Thoracic aorta (tissue), 2 donors: ENCODE measurements at places on chromosomes 2 and 18.

GRCh38 chr2:230225486-230225885 is at the start of gene SP140:
Gene SP140 (plus strand): TSS chr2:230225736. CDS start chr2:230225845, 109 bp downstream.
- no peak for DNase-seq

GRCh38 chr2:65465857-65466256 is 33.5 kb upstream of the SPRED2 start:
- DNase-seq = no peak

GRCh38 chr2:15565392-15565791 is 4.3 kb upstream of the NBAS start:
- no peak for DNase-seq

- DNase-seq = no peak
Observed at GRCh38 chr2:45862843-45863242, 211.4 kb downstream of the PRKCE start.

- no peak for DNase-seq
Observed at GRCh38 chr2:119823734-119824334, 64.1 kb downstream of the PTPN4 start.

- no peak for DNase-seq
Observed at GRCh38 chr2:58107803-58108710, 61.5 kb downstream of the VRK2 start.

- no peak for DNase-seq
Observed at GRCh38 chr2:234673961-234674759, 177.3 kb upstream of the ARL4C start.

- DNase-seq = no peak
Observed at GRCh38 chr2:112627060-112628040, 18.4 kb upstream of the SLC20A1 start.

GRCh38 chr2:35522450-35522849 is 833.1 kb upstream of the CRIM1 start:
- DNase-seq = no peak

DNA sequence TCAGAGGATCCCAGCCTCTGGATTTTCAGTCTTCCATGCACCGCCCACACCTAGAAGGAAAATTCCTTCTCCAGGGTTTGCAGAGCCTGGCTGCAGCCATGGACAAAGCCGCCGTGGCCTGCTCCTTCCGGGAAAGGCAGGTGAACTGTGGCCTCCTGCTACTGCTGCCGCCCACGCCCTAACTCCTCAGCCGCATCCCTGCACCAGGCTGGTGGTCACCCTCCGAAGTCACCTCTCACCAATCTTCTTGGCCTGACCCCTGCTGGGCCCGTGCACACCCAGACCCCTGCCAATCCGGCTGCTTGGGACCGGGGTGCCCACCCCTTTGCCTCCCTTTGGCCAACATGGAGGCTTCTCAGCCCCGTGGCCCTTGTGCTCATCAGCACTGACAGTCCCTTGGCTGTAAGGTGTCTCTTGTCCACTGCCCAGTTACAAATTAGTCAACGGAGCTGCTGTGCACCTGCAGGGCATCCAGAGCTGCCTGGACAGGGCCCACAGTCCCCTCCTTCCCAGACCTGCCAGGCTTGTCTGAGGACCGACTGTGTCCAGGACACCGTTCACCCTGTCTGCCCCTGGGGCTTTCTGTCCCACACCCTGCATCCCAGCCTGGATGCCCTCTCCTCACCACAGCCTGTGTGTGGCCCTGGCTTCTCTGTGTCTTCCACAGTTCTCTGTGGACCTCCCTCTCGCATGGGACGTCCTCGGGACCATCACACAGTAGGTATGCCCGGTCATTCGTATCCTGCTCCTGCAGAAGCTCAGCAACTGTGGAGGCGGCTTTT is 130.1 kb upstream of the TPO start:
- DNase-seq = no peak

DNA sequence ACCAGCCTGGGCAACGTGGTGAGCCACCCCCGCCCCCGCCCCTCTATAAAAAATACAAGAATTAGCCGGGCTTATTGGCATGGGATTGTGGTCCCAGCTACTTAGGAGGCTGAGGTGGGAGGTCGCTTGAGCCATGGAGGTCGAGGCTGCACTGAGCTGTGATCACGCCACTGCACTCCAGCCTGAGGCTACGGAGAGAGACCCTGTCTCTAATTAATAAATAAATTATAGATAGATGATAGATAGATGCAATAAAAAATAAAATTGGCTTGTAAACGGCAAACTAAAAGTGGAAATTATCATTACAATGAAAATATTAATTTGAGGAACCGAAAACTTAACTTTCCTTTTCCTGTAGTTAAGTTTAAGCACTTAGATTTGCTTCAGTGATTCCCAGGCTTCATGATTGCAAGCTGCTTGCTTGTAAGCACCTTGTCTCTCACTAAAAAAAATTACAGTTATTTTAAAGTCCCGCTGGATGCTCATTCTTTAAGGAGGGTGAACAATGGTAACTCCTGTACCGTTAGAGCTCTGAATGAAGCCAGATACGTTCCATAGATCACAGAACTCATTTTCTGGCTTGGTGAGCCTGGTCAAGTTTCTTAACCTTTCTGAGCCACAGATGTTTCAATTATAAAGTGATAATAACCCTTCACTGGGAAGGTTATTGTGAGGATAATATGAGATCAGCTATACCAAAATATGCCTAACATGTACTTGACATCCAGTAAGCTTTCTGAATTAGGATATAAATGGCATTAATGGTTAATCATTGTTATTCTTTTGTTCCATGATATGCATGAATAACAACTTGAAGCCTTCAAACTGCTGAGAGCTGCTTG is 9.3 kb upstream of the NARS1 start:
- no peak for DNase-seq

- DNase-seq = no peak
Observed at GRCh38 chr18:332721-333510, 65.1 kb upstream of the THOC1 start.

DNA sequence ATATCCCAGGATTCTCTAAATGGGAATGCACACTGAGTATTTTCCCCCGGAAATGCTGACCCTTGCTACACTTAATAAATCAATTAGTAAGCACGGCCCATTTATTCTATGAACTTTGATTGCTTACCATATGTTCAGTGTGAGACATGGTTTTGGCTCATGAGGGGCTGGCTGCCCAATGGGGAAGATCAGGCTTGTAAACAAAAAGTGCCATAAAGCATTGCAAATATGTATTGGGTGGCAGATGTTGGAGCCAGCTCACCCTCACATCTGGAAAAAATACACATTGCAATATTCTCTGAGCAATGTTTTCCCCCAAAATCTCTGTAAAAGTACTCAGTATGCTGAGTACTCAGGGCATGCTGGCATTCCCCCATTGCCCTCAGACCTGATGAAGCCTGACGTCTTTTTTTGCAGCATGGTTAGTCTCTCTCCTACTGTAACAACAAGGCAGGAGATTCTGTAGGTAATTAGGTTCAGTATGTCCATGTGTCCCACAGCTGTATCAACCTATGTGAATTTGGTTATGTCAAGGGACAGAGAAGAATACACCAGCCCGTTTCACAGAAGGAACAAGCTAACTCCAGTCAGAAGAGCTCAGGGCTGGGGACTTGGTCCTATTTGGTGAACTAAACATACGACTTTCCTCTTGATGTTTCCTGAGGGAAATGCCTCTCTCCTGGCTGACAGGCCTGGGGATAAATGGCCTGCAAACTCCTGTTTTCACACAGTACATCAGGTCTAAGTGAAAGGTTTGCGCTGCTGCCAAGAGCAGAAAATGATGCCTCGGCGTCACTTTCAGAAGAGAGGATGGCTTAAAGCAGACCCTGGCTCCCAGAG is 202.4 kb downstream of the INSIG2 start:
- DNase-seq = no peak

GRCh38 chr2:64988420-64989125 is 626 bp upstream of the SLC1A4 start:
- DNase-seq = no peak

- no peak for DNase-seq
Observed at GRCh38 chr2:10620481-10620880, 69.3 kb downstream of the NOL10 start.

- DNase-seq = no peak
Observed at GRCh38 chr2:170052151-170052550, 125.8 kb upstream of the MYO3B start.

- no peak for DNase-seq
Observed at GRCh38 chr2:172038121-172038520, 38.4 kb downstream of the METAP1D start.

DNA sequence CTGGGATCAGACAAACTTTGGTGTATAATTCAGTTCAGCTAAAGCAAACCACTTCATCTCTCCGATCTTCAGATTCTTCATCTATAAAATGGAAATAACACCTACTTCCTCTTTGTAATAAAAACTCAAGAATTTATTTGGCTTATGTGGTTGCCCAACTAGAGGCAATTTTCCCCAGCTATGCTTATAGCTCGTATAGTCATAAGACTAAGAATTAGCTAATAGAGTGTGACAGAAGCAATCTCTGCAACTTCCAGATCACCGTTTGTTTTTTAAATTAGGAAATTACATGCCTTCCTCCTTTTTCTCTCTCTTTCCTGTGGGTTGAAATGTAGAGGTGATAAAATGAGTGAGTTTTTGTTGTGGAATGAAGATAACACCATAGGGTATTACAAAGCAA is 35.3 kb upstream of the KCNF1 start:
- DNase-seq = no peak
